Stromal cell of bone marrow (primary cell): ENCODE measurements at places on chromosomes 7 and 10.

DNA sequence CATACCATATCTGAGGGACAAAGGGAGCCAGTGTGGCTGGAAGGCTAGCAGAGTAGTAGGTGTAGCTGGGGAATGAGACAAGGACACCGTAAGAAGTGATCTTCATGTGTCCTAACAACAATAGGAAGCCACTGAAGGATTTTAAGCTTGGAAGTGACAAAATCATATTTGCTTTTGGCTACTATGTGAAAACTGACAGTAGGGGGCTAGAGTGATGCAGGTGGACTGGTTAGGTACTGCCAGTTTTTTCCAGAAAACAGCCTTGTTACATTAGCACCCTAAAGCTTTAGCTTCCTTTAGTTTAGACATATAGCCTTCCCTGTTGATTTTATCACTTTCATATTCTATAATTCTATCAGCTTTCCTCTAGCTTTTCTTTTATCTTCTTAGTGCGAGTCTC, 637.1 kb downstream of the ANKRD7 start:
- no peak for DNase-seq

GRCh38 chr7:135745703-135746312, 2.8 kb downstream of the FAM180A start:
- peak; percentile 99 for DNase-seq

DNA sequence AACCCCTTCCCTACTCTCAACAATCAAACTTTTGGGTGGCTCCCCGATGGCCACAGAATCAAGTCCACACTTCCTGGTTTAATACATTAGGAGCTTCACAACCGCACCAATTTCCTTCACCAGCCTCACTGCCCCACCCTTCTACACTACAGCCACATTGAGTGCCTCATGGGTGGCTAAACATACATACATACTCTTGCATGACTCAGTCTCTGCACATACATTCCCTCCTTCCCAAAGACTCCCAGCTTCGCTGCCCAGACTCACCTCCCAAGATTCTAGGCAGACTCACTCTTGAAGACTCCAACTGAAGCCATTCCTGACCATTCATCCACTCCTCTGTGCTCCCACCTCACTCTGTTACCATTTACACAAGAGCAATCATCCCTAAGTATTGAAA, 15.9 kb downstream of the VPS41 start:
- no peak for DNase-seq

DNA sequence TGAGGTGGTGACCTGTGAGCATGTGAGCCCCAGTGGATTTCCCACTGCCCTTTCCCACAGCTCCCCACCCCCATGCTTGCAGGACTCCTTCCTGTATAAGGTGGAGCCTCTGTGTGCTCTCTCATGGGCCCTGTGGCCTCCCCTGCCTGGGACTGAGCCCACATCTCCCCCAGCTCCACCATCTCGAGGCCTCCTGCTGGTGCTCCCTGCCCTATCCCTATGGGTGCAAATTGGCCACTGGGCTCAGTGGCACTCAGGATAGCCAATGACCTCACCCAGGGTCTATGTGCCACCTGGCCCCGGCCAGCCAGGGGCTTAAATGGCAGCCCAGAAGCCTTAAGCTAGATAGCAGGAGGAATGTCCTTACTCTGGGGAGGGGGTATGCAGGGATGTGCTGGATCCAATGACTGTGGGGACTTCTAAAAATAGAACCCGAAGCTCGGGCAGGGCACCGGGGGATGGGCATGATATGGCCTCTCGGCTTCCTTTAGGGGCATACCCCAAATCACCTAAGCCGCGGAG, 2.0 kb downstream of the LDB3 start:
- no peak for DNase-seq

- no peak for DNase-seq
These were observed 24.4 kb downstream of the ASNS start for GRCh38 chr7:97847791-97848190.

DNA sequence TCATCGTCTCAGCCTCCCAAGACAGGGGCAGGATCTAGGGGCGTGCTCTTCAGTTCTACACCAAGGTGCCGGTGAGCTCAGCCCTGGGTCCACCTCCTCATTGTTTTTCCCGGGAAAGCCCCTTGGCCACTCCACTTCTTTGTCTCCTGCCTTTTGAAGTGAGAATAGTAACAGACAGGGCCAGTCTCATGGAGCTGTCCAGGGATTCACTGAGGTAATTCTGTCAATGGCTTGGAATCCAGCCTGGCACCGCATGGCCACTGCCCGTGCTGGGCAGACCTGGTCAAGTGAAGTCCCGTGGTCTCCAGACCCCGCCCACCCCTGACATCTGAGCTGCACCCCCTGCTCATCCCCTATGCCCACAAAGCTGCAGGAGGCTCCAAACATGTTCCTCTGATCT, 138.9 kb downstream of the TNS3 start:
- DNase-seq, result no peak
